ENCODE measurements at places on chromosomes 11 and 22.

DNA sequence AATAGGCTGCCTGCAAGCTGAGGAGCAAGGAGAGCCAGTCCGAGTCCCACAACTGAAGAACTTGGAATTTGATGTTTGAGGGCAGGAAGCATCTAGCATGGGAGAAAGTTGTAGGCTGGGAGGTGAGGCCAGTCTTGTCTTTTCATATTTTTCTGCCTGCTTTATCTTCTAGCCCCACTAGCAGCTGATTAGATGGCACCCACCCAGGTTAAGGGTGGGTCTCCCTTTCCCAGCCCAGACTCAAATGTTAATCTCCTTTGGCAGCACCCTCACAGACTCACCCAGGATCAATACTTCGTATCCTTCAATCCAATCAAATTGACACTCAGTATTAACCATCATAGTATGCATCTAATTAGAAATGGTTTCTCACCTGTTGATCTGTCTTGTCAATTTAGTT is 5.0 kb upstream of the COX8A start:
- no peak for DNase-seq

DNA sequence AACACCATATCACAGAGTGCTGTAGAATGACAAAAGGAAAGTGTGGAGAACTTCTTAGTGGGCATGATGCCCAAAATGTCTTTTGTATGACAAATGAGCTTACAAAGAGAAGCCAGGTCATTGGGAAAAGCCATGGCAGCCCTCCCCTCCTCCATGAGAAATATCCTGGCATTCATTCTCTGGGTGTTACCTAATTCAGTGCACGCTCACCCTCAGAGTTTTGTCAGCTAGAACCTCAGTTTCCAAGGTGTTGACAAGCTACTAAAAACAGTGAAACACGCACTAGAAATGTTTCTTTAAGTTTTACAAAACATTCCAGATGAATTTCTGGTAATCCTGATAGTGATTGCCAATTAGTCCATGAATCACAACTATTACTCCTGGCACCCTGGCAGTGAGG is 105.4 kb upstream of the FSHB start:
- DNase-seq = no peak

DNA sequence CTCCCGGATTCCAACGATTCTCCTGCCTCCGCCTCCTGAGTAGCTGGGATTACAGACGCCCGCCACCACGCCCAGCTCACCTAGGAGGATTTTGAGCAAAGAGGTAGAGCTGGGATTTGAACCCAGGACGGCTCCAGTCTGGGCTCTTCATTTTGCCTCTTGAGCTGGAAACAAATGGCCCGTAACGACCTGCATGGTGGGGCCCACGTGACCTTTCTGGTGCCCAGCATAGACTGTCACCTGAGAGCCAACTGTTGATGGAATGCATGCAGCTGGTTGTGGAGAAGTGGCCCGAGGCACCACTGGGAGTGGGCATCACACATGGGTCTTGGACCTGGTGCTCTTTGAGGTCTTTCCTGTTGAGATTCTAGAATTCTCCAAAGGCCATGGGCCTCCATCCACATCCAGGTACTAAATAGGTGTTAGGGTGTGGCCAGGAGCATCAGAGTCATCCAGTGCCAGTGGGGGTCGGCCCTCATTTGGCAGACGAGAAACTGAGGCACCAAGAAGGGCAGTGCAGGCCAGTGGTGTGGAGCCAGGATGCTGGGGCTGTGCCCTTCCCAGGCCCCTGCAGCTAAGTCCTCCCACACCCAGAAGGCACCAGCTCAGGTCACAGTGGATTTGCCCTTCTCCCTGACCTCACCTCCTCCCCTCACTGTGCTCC is 3.9 kb downstream of the ATF4 start:
- no peak for DNase-seq

GRCh38 chr22:30891443-30891755 is 77.2 kb downstream of the MORC2 start:
- DNase-seq = no peak

DNA sequence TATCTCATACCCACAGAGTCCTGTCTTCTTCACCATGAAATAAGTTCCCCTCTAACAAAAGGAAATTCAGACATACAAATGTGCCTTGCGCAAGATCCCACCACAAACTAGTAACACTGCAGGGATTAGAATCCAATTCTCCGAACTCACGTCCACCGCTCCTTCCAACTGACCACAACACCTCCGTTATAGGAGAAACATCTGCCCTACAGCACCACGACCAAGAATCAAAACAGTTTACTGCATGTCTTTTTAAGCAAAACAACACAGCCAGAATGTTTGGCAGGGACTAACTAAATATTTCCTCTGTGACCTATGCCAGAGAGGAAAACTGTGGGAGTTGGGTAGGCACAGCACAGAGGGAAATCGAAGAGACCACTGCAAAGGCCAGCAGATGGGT is 72.7 kb upstream of the AKIP1 start:
- no peak for DNase-seq

GRCh38 chr22:31286360-31287255 is 5.7 kb downstream of the PIK3IP1 start:
- no peak for DNase-seq

DNA sequence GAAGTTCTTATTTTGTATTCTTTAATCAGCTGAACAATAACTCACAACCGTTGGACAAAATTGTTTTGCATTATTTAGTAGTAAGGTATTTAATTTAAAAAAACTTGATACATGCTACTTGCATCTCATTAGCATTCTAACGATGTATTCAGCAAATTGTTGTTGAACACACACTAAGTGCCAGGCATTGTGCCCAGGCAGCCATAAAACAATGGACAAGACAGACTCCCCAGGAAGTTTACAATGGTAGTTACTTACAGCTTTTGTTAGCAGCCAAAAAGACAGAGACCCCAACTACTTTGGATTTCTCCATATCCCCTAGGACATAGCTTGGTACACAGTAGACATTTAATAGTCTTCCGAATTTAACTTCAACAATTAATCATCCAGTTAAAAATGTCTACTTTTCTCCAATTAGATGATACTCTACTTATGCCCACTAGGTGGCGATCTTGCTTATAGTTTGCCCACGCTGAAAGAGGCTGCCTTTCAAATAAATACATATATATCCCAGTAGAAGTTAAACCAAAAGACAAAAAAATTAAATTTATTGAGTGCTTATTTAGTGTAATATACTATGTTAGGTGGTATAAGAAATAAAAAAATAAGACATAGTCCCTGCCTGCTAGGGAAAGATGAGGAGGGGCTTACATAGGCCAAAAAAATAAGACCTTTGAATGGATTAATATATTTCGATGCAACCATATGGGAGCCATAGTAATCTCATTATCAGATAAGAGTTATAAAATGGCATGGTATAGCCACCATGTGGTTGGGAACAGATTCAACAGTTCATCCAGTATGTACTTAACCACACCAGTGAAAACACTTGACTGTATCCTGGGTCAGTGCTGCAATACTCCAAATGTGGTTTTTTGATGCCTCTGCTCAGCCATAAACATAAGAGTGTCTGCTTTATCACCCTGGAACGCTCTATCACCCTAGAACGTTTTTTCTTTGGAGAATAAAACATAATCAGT is 2.0 kb upstream of the FJX1 start:
- no peak for DNase-seq

GRCh38 chr22:47112582-47112965 is 350.1 kb downstream of the TBC1D22A start:
- DNase-seq = no peak

GRCh38 chr22:26245001-26245400 is 75.7 kb downstream of the SEZ6L start:
- no peak for DNase-seq

DNA sequence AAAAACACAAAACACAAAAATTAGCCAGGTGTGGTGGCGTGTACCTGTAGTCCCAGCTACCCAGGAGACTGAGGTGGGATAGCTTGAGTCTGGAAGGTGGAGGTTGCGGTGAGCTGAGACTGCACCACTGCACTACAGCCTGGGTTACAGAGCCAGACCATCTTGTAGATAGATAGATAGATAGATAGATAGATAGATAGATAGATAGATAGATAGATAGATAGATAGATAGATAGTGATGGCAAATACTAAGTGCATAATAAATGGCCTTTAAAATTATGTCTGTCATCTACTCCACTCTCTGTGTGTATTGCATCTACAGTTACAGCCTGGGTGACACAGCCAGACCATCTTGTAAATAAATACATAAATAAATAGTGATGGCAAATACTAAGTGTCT is 56.0 kb upstream of the CHRM4 start:
- DNase-seq = no peak

DNA sequence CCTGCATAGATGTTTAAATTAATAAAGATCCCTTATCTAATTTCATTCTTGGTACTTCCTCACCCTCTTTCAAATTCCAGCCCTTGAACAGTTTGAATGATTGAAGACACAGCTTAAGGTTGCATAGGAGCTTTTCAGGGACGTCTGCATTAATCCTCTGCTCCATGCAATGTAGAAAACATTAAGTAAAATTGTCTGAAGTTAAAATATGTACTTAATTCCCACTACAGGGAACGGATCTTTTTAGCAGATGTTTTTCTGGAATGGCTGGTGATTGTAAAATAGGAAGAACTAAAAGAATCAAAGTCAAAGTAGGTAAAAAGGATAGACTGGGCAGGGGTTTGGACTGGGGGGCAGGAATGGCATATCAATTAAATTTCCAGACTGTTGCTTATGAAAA is 58.9 kb downstream of the ABTB2 start:
- DNase-seq = no peak

DNA sequence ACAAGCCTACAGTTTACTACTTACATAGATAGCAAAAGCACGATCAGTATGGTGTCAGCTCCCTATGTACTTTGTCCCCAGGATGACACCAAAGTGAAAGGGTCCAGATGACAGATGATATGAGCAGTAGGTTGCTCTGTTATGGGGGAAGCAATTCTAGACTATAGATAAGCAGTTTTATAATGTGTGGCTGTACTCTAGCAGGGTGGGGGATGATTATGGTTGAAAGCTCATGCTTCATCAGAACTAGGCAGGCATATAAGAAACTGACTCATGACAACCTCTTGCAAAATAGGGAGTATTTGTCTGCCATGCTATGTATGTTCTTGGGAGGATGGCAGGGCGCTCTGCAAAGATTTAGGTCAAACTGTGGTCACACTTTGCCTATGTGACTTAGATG is 158.2 kb upstream of the ZBED5 start:
- DNase-seq = no peak

- DNase-seq = no peak
Measured at GRCh38 chr22:48018346-48018745, 1255.9 kb downstream of the TBC1D22A start.

- DNase-seq = no peak
Measured at GRCh38 chr11:64788321-64789215, 10.2 kb upstream of the SF1 start.

DNA sequence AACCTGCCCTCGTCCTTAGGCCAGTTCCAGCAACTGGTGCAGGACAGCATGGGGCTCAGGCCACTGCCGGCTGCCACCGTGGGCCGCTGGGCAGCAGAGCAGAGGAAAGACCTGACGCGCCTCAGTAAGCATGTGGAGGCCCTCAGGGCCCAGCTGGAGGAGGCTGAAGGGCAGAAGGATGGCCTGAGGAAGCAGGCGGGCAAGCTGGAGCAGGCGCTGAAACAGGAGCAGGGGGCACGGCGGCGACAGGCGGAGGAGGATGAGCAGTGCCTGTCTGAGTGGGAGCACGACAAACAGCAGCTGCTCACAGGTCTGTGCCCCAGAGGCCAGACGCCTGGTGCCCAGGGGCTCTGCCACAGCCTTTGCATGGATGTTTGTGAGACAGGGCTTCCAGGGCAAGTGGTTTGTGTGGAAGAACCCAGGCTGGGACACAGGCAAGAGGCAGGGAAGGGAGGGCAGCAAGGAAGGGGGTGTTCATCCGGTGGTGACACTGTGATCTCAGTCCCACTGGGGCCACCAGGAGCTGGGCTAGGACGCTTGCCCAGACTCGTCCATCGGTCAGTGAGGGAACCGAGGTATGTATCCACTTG is 13.9 kb downstream of the CCDC157 start:
- DNase-seq = no peak

- no peak for DNase-seq
Measured at GRCh38 chr11:86625981-86626380, 46.4 kb downstream of the ME3 start.
